ENCODE measurements at places on chromosomes 12 and 14.

- peak; percentile 85 for DNase-seq
Measured at GRCh38 chr12:40691913-40692764, at the start of gene CNTN1. CNTN1 (plus strand) TSS chr12:40692439.

GRCh38 chr14:28769276-28769880, 2.8 kb downstream of the FOXG1 start:
- no peak for DNase-seq

DNA sequence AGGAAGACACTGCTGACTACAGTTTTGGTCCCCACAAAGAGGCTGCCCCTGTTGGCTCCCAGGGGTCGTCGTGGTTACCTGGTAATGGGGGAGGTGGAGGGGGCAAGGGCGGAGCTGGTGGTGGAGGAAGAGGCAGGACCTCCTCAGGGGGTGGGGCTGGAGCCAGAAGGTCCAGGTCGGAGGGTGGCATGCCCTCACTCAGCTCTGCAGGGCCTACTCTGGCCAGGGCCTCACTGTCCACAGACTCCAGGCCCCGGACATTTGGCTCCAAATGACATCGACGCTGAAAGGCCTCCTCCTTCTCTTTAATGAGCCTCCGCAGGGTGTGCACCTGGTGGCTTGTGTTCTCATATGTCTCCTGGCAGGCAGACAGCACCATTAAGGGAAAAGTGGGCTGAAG, 28.5 kb downstream of the PRPF40B start:
- DNase-seq: no peak

- DNase-seq: no peak
Measured at GRCh38 chr14:102902086-102902485, 20.4 kb upstream of the AMN start.

DNA sequence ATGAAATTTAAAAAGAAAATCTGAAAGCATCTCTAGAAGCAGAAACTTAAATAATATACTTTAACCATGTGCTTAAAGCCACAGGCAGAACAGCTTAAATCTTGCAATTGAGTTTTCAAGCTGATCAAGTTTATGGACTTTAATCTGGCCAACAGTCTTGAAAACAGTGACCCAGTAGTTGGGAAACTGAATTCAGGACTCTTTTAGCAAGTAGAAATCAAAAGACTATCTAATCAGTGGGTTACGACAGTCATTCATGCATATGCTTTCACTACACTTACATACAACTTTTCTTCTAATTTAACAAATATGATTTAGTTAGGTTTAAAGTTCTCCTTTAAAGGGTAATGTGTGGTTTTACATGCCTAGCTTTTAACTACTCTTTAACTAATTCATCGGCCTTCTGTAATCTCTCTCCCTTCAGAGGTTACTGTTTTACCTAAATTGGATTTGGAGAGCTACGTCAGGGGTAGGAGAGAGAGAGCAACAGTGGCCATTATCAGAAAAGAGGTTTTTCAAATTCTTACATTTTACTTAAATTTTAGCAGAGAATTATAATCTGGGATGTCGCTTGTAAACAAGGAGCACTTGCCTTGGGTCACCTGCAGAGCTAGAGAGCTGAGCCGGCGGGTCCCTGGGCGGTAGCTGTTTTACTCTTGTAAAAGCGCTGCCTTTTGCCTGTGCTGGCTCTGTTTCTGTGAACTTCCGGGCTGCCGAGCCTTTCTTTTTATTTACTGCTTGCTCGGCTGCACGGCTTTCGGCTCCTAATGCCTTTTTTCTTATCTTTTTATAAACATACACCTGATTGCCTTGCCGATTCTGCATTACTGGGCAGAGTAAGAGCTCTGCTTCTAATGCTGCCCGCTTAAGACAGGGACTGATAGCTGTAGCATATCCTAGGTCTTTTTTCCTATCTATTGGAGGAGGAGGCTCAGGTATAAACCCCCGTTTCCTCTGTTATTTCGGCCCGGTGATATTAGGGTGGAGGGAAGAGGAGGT, 17.4 kb upstream of the LYZ start:
- peak; percentile 20 for DNase-seq

DNA sequence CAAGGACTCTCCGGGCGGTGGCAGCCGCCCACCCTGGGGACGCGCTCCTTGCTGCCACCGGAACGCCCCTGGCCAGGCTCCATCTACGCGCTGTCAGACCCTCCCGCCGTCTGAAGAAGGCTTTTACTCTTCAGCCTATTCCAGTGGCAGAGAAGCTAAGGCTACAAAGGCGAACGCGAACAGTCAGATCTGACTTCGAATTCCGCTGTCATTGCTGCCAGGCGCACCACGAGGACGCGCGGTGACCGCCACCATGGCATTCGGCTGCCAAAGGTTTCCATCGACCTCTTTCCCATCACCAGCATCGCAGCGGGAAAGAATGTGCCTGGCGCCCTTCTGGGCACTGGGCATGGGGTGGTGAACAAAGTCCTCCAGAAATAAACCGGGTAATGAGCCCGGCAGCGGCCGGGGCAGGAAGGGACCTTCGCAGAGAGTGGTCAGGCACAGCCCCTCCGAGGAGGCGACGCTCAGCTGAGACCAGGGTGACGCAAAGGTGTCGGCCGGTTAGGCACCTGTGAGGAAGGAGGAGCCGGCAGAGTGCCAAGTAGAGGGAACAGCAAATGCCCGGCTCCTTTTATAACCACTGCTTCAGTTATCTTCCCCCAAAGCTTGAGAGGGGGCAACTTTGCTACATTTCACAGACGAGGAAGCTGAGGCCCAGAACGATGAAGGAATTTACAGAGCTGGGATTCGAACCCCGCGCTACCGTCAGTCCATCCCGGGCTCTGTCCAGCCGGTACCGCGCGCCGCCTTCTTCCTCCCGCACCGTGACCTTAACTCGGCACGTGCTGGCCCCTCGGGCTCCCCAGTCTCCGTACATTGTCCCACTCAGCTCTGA, 1.9 kb upstream of the RFX4 start:
- no peak for DNase-seq

DNA sequence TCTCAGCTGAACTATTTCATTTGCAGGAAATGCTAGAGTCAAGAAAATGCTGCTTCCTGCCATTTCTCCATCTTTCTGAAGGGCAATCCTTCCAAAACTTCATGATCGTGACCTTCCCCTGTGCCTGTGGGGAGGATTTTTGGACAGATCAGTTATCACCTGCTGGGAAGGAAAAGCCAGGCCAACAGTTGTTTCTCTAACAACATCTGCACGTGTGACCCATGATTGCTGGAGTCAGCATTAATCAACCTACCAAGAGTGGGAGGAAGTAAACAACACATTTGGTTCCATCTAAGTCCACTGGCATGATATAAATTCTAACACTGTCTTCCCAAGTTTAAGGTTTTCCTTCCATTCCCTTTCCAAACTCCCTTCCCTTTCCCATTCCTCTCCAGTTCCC, 172.7 kb downstream of the APAF1 start:
- no peak for DNase-seq

DNA sequence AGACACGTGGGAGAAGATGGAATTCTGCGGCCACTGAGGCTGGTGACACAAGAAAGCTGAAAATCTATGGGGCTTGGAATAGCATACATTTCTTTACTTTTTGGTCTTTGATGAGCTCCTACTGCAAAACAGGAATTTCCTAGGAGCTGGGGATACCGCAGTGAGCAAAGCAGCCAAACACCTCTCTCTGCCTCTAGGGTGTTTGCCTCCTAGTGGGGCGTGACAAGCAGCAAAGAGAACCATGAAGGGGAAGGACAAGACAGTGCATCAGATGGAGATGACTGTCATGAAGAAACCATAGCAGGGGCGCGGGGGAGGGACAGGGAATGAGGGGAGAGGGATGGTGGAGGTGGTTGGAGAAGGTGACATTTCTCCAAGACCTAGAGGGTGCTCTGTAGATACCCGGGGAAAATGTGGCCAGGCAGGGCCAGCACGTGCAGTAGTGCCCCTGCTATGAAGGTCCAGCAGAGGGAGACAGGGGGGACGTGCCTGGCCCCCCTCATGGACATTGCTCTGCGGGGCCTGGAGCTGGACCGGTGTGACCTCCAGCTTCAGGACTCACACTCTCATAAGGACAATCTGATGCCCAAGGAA, 58.6 kb downstream of the SERPINA3 start:
- DNase-seq: no peak

DNA sequence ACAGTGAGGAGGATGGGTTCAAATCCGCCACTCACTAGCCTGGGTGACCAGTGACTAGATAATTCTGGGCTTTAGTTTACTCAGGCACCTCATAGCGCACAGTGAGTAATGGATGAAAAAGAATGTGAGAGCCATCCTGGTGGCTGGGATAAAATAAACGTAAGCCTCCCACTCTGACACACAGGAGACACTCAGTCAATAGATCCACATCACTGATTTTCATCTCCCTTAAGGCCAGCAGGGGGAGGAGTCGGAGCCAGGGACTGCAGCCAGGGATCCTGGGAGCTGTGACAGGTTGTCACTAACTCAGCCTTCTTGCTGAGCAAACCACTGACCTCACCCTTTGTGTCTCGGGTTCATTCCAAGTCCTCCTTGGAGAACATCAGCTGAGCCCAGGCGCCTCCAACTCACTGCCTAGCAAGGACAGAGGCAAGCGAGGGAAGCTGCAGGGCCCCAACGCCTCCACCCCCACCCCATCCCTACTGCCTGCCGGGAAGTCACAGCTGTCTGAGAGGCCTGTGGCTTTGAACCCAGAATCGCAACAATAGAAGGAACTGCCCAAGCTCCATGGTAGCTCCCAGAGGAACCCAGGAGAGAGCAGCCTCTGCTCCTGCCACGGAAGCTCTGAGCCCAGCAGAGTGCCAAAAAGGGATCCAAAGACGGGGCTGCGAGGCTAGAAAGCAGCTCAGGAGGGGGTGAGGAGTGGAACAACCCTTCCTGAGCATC, 30.7 kb downstream of the PXN start:
- DNase-seq: peak; percentile 36

GRCh38 chr12:1322821-1323220, 271.6 kb downstream of the FBXL14 start:
- no peak for DNase-seq

- no peak for DNase-seq
Measured at GRCh38 chr12:1054117-1054870, 63.3 kb downstream of the ERC1 start.

- no peak for DNase-seq
Measured at GRCh38 chr12:122870163-122870842, 25.6 kb downstream of the VPS37B start.

DNA sequence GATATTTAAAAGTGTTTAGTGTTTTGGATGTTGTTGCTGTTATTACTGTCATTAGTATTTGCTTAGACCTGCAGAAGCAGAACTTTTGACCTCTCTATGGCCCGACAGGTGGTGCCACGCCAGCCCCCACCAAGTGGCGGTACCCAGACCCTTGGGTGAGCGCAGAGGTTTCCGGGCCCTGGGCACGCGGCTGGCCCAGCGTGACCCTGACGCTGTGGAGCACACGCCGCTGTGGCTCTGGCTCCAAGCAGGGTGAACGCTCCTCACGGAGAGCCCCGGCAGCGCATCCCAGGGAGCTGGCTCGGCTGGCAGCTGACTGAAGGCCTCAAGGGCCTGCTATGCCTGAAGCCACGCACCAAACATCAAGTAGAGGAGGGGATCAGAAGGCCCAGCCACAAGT, 22.6 kb downstream of the SLC25A47 start:
- DNase-seq: no peak

DNA sequence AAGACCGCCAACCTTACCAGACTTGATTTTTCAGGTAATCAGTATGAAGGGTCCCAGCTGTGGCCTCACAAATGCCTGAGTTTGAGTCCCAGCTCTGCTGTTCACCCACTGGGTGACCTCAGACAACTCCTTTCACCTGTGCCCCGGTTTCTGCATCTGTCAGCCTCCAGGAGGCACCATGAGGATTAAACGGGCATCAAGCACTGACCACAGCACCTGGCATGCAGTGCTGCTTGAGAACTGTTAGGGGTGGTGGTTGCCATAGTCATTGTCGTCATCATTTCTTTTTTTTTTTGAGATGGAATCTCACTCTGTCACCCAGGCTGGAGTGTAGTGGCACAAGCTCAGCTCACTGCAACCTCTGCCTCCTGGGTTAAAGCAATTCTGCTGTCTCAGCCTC, 57.9 kb downstream of the PHETA1 start:
- no peak for DNase-seq

GRCh38 chr14:99664058-99664936, 19.4 kb downstream of the HHIPL1 start:
- no peak for DNase-seq

DNA sequence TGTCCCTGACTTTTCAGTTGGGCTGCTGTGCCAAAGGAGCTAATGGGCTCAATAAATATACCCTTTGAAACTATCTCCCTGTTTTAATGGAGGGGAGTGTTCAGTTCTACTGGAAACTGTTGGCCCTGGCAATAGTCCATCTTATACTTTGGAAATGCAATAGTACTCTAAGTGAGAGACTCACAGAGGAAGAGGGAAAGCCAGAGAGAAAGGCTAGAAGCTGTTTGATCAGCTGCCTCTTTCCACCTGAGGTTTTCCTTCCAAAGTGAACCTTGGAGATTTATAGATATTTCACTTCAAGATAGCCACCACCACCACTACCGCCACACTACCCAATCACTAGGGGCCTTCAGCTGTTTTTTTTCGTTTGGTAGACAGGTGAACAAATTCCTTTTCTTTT, 93.6 kb upstream of the CCDC91 start:
- DNase-seq: no peak

DNA sequence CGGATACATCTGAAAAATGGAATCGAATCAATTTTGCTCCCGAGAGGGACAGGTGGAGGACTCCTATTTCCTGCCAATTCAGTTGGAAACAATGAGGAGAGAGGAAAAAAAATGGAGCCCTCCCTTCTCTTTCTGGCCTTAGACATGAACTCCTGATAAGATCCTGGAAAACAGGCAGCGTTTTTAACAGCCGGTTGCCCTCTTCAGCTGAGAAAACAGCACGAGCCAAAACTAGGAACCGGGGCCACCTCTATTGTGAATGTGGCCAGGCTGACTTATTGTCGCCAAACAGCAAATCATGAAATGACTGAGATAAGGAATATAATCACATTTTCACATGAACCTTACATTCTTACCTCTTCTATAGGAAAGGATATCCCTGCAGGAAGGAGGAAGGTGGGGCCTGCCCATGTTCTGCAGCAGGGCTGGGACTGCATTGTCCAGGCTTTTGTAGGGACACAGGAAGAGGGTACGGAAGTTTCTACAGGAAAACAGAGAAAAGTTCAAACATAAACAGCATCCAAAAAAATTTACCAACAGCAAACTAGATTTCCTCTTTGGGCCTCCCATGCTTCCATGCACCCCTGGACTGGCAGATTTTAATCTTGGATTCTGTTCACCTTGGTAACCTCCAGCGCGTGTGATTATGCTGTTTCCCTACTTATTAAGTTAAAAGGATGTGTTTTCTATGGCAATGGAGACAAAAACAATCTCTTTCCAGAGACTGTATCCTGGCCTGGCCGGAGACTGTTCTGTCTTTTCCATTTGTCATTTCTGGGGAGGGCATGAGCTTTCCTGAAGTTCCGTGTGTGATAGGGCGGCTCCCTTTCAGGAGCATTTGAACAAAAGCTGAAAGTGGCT, 29.0 kb upstream of the ELK3 start:
- no peak for DNase-seq
